Stimulated activated CD4-positive, alpha-beta T cell treated with anti-CD3 and anti-CD28 coated beads, Interleukin-12 subunit alpha, Interleukin-12 subunit beta, amount 100 ng/mL, for 4 hours (primary cell): ENCODE measurements at places on chromosomes 7 and 10.

GRCh38 chr7:630539-630938 is 96.0 kb upstream of the DNAAF5 start:
- DNase-seq, result no peak

DNA sequence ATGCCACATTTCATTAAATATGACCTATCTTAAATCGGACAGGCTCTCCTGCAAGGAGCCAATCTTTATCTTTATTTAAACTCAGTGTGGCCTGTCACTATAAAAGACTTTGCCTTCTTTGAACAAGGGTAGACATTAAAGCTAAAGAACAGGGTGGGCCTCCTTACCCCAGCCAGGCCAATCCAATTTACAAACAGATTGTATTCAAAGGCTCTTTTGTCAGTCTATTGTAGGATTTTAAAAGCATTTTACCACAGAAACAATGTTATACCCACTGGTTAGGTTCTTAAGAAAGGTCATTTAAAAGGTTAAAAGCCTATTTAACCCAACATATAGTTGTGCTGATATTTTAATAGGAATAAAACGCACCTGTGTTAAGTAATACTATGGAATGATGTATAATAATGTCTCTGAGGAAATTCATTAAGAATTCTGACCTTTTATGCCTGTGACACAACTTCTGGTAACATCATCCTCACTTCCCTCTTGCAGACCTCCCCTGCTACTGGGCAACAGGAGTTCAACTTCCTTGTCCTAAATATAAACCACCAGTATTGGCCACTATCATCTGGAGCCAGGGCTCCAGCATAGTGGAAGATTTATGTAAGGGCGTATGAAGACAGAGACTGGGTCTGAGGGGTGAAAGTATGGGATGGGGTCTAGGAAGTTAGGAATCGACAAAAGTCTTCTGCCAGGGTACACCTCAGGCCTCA is 32.5 kb downstream of the MTERF1 start:
- DNase-seq, result no peak

- no peak for DNase-seq
Measured at GRCh38 chr10:61708846-61709245, 46.1 kb downstream of the CABCOCO1 start.

GRCh38 chr7:45028920-45029344 is 28.9 kb downstream of the CCM2 start:
- DNase-seq, result no peak

DNA sequence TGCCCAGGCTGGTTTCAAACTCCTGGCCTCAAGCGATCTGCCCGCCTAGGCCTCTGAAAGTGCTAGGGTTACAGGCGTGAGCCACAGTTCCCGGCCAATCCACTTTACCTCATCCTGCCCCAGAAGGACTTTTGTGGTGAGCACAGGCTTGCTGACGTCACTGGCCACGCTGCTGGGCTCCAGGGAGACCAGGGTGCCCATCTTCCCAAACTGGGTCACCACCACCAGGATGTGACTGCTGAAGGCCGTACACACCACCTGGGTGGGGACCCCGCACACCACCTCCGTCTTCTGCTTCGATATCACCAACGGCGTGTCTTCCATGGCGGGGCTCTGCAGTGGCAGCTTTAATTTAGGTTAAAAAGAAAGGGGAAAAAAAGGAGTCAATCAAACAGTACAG is 816 bp downstream of the PSMG3 start:
- no peak for DNase-seq

DNA sequence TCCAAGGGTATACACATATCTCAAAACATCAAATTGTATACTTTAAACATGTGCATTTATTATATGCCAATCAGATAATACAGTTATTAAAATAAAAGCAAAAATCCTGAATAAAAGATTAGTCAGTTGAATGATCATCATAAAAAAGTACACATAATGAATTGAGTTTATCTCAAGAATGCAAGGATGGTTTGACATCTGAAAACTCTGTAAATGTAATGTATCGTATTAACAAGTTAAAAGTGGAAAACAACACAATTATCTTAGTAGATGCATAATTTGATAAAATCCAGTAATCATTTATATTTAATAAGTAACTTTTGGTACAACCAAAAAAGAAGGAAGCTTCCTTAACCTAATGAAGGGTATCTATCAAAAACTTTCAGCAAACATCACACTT is 86.6 kb downstream of the COL28A1 start:
- no peak for DNase-seq

DNA sequence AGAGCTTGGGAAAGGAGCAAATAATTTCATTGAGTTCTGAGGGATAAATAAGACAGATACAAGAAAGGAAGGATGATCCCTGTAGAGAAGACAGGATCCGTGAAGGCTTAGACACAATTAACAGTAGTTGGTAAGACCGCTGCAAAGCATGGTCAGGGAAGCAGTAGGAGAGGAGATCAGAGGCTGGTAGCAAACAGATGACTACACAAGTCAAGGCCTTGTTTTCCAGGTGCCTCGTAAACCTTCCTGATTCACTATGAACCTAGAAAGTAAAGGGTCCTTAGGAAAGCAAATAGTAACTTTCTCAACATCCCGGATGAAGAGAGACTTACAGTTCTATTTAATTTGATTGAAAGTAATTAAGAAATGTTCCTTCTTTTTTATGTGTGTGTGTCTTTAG is 118.6 kb downstream of the GNAI1 start:
- DNase-seq, result no peak

GRCh38 chr10:57314046-57314445 is 953.0 kb upstream of the ZWINT start:
- DNase-seq, result no peak

DNA sequence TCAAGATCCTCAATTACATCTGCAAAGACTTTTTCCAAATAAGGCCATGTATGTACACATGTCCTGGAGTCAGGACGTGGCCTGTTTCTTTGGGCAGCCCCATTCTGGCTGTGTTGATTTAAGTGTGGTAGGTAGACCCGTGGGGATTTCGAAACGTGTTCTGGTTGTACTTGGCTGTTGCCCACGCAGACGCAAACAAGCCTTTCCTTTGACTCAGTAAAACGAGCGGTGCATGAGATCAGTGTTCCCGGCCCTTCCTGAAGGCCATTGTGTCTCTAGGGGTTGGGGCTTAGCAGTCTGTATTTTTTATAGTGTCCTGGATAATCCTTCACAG is 64.8 kb upstream of the DNAJB6 start:
- DNase-seq, result no peak

DNA sequence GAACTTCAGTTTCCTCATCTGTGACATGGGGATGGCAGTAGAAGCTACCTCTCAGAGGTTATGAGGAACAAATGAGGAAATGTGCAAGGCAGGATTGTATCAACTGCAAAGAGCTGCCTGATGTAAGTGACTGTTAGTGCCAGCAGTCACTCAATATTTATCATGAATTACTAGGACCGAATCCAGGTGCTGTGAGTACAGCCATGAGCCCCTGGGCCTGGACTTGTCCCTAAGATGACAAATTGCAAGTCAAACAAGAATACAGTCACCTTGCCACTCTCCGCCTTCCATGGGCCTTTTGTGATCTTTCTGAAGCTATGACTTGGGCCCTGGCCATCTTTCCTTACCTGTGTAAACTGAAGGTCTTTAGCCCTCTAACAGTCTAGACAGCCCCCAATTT is 27.7 kb upstream of the TLX1 start:
- DNase-seq, result no peak

DNA sequence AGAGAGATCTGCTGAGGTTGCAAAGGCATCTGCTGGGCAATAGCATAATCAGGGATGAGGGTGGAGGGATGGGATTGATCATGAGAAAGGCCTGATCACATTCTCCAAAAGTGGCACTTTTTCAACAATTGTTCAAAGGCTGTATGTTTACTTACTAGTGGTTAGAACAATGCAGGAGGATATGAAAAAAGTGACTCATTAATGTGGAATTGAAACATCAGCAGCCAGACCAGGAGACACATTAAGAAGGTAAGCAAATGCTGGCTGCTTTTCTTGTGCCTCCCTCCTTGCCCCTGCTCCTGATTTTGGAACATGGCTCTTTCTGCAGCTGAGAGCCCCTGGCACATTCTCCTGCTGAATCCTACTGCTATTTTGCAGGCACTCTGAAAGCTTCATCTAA is 63.5 kb downstream of the FAM204A start:
- no peak for DNase-seq

- no peak for DNase-seq
Measured at GRCh38 chr7:101943889-101944600, 126.6 kb downstream of the CUX1 start.

GRCh38 chr7:923108-924041 is 31.1 kb downstream of the ADAP1 start:
- DNase-seq, result peak; percentile 88

DNA sequence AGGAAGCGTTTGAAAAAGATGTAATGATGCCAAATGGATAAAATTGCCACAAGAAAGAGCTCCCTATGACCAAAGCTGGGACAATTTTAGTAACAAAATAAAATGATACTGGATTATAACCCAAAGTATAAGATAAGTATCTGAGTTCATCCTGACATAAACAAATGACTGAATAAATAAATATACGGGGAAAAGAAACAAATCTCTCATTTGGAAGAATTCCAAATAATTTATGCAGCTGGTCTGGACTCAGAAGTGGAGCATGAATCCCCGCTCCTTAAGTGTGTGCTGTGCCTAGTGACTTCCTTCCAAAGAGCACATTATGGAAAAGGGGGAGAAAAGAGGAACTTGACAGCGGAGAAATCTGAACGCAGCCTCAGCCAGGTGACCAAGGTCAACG is 186.2 kb downstream of the RAMP3 start:
- no peak for DNase-seq

DNA sequence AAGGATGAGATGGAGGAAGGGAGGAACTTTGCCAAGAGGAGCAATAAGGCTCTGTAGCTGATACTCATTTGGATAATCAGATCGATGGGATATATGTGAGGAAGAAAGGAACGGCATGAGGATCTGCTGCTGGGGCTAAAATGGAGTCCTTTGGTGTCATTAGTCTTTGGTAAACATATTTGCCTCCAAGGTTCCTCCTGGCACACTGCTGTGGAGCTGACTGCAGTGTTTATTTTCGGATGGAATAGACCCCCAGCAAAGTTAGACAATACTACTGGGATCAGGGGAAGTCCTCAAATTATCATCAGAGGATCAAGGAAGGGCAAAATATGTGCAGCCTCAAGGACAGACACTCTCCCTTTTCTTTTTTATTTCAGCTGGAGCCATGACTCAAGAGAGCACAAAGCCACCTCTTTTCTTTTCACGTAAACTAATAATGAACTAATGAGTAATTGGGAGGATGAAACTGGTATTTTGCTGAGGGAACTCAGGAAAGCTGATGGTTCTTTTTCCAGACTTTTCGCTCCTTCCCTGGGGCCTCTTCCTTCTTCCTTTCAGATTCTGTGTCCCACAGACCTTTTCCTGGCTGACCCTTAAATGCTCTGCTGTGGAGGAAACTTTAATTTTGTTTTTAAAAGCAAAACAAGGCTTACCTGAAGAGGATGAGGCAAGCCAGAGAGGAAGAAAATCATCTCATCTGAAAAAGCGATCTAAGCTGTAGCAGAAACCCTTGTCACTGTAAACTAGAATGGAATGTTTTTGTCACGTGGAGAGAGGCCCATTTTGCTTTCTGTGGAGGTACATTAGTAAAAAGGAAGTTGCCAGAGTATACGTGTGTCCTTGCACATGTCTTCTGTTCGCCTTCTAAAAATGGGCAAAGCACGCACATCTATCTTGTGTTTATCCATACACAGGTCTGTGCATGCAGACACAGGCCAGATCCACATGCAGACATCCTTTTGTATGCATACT is 33.3 kb downstream of the LRMDA start:
- DNase-seq, result no peak

DNA sequence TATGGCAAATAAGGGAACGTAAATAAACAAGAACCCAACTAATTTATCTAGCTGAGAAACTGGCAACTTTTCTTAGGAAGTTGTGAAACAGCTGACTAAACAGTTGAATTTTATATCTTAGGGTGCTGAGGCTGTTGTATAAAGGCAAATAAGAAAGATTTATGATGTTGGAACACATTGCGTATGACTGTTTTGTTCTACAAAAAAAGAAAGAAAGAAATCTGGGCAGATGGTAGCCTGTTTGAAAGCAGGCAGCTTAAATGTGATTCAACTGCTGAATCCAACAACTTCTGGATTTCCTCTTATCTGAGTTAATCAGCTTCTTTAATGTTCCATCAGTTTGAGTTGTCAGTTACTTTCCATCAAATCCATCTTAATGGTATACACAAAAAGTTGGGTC is 214.5 kb downstream of the SNX13 start:
- no peak for DNase-seq

GRCh38 chr7:109763611-109764010 is 1193.9 kb downstream of the DNAJB9 start:
- no peak for DNase-seq

- no peak for DNase-seq
Measured at GRCh38 chr7:26036092-26036491, 115.9 kb upstream of the NFE2L3 start.
